Memory B cell (primary cell): ENCODE measurements at places on chromosomes 11 and 22.

DNA sequence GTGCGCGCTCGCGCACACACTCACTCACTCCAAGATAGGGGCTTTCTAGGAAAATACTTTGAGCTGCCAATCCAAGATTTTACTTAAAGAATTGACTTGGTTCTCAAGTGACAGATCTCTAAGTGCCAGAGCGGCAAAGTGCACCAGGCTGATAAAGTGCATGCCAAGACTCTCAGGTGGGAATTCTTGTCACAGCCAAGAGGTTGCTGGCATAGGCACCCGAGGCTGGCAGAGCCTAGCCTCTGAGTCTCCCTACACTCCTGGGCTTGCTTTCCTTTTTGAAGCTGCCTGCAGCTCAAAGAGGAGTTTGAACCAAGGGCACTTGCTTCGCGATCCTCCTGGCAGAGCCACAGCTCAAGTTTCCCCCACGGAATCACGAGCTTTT lies 2.5 kb upstream of the ADM start:
- no peak for DNase-seq

- no peak for DNase-seq
Measured at GRCh38 chr11:124895471-124895971, 2.1 kb downstream of the ROBO4 start.

DNA sequence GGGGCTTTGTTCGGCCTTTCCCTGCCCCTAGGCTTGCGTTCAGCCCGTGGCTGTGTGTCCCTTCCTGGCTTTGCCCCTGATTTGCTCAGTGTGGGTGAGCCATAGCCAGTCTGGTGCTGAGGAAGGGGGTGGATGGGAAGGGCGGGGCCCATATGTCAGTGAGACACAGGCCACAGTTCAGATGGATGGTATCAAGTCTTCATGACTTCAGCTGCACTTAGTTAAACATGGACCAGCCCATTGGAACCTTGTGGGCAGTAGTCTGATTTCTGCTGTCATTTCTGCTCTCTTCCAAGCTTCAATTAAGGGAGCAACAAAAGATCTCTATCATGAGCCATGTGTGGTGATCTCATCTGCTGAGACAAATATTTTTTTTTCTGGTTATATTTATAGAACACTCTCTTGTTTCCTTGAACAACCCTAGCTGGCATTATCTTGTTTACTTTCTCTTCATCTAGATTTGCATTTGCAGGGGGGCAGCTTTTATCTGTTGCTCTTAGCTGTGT lies 21.6 kb upstream of the PEX26 start:
- no peak for DNase-seq

- no peak for DNase-seq
Measured at GRCh38 chr11:20397281-20397680, 9.8 kb downstream of the PRMT3 start.

DNA sequence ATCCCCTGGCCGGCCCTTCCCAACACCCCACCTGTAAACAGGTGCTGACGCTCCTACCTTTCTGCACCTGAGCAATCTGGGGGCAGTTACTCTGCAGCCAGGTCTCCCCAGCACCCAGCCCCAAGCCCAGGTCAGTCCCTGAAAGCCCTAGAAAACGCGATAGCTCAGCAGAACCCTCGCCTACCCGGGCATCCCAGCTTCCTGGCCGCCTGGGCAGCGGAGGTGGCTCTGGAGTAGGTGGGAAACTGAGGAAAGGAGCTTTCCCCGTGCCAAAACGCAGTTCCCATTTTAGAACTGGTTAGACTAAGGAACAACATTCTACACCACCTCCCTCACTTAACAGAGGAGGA lies 445 bp downstream of the SYTL2 start:
- DNase-seq = peak; percentile 14

GRCh38 chr22:37412495-37413250 lies 14.6 kb downstream of the ELFN2 start:
- no peak for DNase-seq

- DNase-seq = no peak
Measured at GRCh38 chr11:50187220-50187619, 154.5 kb downstream of the OR4C45 start.

DNA sequence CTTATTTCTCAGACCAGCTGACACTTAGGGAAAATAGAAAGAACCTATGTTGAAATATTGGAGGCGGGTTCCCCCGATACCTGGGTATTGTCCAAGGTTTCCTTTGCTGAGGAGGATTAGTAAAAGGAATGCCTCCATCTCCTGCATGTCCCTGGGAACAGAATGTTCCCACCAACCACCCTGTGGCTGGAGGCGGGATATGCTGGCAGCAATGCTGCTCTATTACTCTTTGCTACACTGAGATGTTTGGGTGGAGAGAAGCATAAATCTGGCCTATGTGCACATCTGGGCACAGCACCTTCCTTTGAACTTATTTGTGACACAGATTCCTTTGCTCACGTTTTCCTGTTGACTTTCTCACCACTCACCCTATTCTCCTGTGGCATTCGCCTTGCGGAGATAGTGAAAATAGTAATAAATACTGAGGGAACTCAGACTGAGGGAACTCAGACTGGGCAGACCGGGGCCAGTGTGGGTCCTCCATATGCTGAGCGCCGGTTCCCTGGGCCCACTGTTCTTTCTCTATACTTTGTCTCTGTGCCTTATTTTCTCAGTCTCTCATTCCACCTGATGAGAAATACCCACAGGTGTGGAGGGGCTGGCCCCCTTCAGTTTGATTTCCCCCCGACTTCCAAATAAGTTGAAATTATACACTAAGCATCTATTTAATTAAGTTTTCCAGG lies 32.1 kb downstream of the IGLL1 start:
- no peak for DNase-seq

DNA sequence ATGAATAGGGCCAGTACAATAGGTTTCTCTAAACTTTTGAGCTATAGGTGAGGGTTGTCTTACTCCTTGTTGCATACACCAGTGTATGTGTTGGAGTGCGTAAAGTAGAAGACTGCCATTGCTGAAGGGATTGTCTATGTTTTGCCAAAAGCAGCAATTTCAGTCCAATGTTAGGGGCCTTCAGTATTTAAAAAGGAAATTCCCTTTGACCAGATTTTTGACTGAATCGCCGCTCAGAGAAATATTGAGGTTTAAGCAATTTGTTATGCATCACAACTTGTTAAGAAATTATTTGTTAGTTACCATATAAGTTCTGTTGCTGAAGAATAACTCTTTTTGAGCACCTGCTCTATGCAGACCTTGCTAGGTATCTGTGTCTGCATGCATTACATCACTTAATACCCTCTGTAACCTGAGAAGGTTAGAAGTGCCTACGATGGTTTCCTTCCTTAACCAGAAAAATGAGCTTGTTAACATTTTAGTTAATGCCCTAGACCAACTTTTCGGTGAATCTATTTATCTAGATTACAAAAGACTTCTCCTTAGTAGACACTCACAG lies 33.9 kb downstream of the MMP20 start:
- DNase-seq = no peak
